Hematopoietic multipotent progenitor cell treated with erythropoietin and hydrocortisone succinate and interleukin-3 and kit ligand, for 15 days (in vitro differentiated cells): ENCODE measurements at places on chromosomes 12 and 14.

GRCh38 chr12:95700316-95700785 lies 90.2 kb downstream of the NTN4 start:
- DNase-seq: no peak

DNA sequence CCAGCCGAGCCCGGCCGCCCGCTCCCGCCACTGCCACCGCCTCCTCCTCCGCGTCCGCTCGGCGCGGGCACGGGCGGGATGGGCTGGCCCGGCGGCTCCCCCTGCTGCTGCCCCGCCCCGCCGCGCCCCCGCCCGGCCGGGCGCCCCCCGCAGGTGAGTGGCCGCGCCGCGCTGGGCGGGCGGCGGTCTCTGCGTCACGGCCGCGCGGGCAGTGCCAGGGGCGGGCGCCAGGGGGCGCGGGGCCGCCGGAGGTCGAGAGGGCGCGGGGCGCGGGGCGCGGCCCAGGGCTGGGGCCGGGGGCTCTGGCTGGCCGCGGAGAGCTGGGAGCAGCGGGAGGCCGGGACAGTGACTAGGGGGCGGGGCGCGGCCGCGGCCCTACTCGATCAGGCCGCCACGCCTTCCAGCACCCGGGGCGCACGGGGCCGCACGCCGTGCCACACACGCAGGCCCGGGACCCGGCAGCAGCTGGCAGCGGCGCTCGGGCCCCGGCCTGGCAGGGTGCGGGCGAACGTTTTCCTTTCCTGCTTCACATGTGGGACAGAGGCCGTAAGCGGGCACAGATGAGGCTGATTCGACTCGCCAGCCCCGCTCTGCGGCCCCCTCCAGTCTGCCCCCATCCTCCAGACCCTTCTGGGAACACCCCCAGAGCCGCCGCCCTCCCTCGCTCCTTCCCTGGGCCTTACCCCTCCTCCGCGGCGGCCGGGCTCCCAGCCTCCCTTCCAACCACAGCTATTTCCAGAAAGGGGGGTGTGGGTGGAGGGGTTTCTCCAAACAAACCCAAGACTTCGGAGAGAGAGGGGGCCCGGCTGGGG lies 2.4 kb upstream of the TNS2 start:
- DNase-seq: peak; percentile 49

DNA sequence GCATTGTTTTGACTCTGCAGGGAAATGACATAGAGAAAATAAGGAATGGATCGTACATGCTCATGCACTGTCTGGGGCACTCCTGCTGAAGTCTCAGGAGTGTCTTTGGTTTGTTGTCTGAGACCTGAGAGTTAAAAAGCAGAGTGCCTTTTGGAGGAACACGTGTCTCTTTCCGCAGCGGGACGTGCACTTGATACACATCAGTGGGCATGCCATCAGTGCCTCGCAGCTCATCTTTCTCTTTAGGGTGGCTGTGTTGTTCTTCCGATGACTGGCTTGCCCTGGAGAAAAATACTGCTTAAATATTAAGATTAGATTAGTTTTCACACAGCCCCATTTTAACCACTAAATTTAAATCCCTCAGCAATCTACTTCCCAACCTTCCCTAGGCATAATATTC lies 835.9 kb downstream of the DIO2 start:
- no peak for DNase-seq

DNA sequence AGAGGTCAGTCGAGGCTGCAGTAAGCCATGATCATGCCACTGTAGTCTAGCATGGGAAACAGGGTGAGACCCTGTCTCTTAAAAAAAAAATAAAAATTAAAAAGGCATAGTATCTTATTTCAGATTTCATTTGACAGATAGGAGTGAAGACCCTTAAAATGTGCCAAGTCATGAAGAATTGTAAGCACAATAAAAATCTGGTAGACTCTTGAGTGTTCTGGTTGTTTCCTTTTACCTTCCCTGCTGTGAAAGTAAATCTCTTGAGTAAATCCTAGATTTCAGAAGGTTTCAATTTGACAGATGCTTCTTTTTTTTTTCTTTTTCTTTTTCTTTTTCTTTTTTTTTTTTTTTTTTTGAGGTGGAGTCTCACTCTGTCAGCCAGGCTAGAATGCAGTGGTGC lies 109.0 kb downstream of the ESR2 start:
- no peak for DNase-seq

GRCh38 chr14:31339743-31340142 lies 80.6 kb downstream of the HEATR5A start:
- no peak for DNase-seq

DNA sequence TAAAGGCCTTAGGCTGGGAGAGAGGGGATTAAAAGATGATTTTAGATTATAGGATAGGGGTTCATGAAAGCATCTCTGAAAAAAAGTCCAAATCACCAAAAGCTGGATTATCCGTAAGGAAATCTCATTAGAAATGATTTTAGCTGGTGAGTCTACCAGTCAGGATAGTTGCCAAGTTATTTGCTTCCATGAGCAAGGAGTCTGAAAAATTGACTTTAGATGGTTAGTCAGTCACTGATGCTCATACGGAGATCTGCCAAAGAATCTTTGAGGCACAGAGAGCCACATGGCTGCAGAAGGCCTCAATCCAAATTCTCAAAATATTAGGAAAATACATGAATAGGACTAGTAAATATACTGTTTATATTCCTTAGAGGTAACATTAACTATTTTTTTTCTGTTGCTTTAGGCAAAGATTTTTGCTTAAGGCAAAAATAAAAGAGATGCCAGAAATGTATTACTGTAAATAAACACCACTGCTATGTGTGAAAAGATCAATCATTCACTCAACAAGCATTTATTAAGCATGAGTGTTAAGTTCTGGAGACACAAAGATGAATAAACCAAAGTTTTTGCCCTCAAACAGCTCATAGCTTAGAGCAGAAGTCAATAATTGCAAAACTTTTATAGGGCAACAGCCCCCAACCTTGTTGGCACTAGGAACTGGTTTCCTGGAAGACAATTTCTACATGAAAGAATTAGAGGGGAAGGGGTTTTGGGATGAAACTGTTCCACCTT lies 105.2 kb downstream of the BBS10 start:
- DNase-seq: no peak

DNA sequence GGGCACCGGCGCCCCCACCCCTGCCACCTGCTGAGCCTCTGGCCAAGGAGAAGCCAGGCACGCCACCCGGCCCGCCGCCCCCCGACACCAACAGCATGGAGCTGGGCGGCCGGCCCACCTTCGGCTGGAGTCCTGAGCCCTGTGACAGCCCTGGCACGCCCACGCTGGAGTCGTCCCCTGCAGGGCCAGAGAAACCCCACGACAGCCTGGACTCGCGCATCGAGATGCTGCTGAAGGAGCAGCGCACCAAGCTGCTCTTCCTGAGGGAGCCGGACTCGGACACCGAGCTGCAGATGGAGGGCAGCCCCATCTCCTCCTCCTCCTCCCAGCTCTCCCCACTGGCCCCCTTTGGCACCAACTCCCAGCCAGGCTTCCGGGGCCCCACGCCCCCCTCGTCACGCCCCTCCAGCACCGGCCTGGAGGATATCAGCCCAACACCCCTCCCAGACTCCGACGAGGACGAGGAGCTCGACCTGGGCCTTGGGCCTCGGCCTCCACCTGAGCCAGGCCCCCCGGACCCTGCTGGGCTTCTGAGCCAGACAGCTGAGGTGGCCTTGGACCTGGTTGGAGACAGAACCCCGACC lies 6.5 kb downstream of the SETD1B start:
- DNase-seq: no peak

- peak; percentile 19 for DNase-seq
Measured at GRCh38 chr14:50064993-50065392, 51.4 kb downstream of the VCPKMT start.

DNA sequence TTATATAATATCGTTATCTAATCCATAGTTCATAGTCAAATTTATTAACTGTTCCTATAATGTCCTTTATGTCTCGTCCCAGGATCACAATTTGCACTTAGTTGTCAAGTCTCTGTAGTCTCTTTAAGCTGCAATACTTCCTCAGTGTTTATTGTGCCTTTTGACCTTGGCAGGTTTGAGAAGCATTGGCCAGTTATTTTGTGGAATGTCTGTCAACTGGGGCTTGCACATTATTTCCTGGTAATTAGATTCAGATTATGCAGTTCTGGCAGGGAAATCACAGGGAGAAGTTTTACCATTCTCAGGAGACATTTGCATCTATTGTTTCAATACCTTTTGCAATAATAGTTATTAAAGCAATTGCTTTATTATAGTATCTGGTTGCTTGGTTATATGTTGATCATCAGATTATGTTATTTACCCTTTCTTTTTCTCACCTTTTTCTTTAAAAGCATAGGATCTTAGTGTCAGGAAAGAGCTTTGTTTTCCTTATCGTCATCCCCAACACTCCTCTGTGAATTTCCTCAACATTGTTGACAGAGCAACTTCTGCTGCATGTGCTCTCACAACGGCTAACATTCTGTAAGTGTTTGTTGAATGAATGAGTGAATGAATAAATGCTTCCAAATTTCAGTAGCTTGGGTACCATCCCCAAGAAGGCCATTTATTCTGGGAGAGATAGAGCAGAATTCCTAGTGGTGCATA lies 3.7 kb upstream of the ART4 start:
- DNase-seq: no peak

GRCh38 chr14:74500417-74501134 lies 7.0 kb downstream of the ISCA2 start:
- DNase-seq: no peak

DNA sequence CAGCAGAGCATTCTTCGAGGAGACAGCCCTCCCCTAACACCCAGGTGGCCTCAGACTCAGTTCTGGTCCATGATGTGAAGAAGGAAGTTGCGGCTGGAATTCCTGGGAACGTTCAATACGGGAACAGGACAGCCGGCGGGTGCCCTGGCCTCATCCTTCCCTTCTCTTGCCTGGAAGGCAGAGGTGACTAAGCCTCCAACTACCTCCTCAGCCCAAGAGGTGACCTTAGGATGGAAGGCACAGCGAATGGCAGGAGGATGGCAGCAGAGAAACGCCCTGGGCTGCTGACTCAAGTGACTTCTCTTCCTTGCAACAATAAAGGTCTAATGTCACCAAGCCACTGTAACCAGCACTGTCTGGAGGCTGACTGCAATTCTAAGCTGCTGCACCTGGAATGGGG lies 36.1 kb downstream of the DHX37 start:
- no peak for DNase-seq

DNA sequence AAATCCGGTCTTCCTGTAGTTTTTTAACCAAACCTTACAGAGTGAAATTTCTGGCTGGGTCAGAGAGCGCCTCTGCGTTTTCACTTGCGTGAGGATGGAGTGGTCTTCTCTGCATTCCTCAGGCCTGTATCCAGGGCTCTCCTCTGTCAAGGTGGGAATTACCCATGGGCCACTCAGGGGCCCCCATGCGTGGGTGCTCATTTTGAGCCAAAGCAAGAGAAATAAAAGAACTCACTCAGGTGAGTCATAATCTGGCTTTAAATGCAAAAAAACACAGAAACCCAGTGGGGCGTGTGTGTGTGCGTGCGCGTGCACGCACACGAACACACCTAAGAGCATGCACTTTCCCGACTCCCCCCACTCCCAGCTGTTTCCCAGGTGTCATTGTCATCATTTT lies 104.0 kb upstream of the PWP1 start:
- DNase-seq: no peak

GRCh38 chr14:67733616-67734015 lies 31.9 kb downstream of the RDH12 start:
- DNase-seq: no peak

DNA sequence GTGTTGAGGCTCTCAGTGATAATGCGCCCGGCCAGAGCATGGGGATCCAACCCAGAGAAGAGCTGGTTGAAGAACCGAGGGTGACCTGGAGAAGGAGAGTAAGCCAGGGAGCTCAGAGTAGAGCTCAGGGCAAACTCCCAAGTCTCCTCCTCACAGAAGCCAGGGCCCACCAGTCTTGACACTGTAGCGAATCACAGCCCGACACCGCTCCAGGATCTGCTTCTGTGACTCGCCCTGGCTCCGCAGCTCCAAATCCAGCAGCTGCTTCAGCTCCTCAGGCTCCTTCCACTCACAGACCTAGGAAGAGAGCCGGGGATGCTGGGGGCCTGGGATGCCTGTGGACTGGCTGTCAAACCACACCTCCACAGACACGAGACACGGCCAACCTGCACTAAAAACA lies 8.2 kb upstream of the ZNF740 start:
- DNase-seq: no peak
